Natural killer cell (primary cell): ENCODE measurements at places on chromosomes 11 and 22. TPM values are rescaled to one million over a fixed set of nuclear protein-coding genes. Genes with fewer than 3 reads are reported as not detected.

GLYATL1 gene
- total RNA-seq: not detected

C11orf91 gene
- total RNA-seq: not detected

DNA sequence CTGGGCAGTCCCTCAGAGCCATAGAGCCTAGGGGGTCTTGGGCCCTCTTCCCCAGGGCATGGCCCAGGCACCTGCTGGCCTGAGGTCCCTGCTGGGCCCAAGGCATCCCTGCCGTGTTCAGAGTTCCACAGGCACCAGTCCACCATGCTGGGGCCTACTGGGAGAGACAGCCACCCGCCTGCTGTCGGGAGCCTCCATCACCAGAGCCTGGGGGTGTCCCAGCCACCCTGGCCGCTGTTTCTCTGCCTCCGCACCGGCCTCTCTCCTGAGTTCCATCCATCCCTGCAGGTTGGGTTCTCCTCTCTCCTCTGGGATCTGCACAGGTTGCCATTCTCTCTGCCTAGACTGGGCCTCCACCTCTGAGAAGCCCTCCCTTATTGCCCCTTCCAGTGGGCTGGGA, 68.6 kb downstream of the KCNQ1 start:
- H3K4me1 ChIP-seq: peaks cover 14% of the 10 kb centered on the region
- no peak overlapping the region for H3K27ac ChIP-seq
- H3K27me3 ChIP-seq: no peaks in the 10 kb centered on the region

PHRF1 gene
- 52.0 TPM for total RNA-seq

OR56A3 gene
- total RNA-seq: not detected

MAP6 gene
- total RNA-seq: not detected

DEFB131B gene
- not detected for total RNA-seq

OR1S2 gene
- not detected for total RNA-seq
